NCI-H1694 (cell line): ENCODE measurements at places on chromosomes 1 and 21.
A peak's percentile ranks its signal among the peaks of the same experiment; 100 is the strongest.

- DNase-seq: peak; percentile 13
Observed at GRCh38 chr1:234272656-234273312, 100.5 kb upstream of the COA6 start.

GRCh38 chr1:212489284-212489859 lies 56.7 kb downstream of the NENF start:
- no peak for DNase-seq

DNA sequence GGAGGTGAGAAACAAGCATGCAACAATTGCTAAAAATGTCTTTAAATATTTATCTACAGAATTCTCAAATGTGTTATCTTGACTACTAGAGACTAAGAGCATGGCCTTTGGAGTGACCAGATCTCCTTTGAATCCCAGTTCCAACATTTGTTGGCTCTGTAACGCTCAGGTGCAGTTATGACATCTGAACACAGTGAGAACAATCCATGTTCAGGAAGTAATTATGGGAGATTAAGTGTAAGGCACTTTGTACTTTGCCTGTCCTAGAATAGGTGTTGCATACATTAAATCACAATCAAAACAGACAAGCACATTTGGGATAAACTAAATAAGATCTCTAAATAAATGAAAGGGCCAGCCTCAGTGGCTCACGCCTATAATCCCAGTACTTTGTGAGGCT lies 454.5 kb downstream of the SMYD3 start:
- DNase-seq: no peak

DNA sequence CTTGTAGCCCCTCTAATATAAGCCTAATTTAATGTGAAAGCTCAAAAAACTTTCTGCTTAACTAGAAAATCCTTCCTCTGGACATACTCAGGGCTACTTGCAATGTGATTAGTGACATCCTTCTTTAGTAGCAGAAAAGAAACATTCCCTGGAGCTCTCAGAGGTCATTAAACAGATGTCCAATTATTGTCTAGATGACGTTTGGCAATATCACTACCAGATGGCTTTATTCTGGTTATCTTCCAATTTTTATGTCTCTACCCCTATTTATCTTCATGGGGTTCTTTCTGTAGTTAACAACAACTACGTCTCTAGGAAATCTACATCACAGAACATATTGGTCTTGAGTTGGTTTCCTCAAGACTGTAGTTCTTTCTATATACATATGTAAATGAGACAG lies 44.2 kb downstream of the CTH start:
- DNase-seq: no peak

DNA sequence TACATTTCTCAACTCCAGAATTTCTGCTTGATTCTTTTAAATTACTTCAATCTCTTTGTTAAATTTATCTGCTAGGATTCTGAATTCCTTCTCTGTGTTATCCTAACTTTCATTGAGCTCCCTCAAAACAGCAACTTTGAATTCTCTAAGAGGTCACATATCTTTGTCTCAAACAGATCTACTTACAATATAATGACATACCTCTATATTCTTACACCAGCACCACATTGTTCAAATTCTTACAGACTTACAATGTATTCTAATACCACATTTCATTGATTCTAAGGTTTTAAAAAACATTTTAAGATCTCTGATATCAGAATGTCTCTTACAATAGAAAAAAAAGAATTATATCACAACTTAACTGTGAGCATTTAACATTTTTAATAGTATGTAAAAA lies 77.4 kb downstream of the DIRAS3 start:
- no peak for DNase-seq

DNA sequence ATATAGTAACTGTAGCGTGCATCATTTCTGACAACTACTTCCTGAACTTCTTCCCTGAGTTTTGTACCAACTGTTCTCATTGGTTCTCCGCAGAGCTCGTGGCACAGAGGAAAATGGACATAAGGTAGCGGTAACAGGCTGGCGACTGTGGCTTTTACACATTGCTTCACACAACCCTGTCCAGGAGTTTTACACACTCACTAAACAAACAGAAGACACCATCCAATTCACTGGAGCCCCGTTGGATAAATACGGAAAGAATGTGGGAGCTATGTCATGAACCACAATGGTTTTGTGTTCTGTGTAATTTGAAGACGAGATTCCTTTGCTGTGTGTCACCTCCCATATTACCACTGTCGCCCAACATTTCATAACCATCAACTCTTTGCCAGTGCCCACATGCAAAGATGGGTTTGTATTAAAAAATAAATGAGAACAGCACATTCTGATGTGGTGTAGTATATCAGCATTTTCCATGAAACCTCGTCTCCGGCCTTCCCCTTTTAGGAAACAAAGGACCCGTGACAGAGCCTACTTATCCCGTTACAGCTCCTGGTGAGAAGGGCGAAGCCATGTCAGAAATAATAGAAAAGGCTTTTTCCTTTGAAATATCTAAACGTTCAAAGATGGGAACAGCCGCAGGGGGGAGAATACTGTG lies 47.4 kb upstream of the ENAH start:
- DNase-seq: no peak

DNA sequence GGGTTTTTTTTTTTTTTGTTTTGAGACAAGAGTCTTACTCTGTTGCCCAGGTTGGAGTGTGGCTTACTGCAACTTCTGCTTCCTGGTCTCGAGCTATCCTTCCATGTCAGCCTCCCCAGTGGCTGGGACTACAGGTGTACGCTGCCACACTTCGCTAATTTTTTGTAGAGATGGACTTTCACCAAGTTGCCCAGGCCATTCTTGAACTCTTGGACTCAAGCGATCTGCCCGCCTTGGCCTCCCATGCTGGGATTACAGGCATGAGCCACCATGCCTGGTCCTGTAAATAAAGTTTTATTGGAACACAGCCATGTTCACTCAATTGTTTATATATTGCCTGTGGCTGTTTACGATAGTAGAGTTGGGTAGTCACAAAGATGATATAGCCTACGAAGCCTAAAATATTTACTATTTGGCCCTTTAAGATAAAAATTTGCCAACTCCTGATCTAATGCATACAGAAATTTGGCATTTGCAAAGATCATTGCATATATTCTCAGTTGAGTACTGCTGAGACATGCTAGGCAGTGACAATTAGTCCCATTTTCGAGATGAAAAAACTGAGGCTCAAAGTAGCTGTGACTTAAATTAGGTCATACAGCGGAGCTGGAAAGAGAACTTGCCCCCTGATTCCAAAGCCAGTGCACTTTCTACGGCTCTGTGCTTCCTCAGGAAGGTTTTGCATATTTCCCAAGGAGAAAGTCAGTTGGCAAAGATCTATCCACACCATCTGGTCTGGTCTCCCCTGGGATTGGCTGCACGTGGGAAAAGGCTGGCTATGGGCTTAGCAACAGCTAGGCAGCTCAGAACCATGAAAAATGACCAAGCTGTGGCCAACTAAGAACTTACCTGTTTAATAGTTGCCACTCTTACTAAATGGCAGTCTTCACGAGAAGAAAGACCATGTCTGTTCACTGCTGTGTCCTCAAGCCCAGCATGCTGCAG lies 19.4 kb downstream of the MECR start:
- DNase-seq: peak; percentile 9

- DNase-seq: no peak
Observed at GRCh38 chr1:188584119-188584518, 1755.4 kb downstream of the PLA2G4A start.

- DNase-seq: no peak
Observed at GRCh38 chr1:156151093-156151688, 2.2 kb upstream of the SEMA4A start.

DNA sequence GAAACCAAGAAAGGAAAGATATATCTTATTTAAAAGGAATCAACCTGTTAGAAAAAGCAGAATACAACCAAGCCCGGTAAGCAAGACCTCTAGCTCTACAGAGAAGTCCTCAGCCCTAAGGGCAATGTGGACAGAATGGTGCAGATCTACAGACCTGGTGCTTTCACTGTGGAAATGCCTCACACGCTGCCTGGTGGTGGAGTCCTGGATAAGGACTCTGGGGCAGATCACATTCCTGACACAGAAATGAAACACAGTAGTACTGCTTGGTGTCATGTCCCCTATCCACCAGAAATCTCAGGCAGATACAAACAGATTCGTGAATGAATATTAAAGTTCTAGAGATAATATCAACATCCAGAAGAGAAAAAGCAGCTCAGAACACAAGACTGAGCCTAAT lies 6.8 kb downstream of the CNN3 start:
- DNase-seq: no peak

DNA sequence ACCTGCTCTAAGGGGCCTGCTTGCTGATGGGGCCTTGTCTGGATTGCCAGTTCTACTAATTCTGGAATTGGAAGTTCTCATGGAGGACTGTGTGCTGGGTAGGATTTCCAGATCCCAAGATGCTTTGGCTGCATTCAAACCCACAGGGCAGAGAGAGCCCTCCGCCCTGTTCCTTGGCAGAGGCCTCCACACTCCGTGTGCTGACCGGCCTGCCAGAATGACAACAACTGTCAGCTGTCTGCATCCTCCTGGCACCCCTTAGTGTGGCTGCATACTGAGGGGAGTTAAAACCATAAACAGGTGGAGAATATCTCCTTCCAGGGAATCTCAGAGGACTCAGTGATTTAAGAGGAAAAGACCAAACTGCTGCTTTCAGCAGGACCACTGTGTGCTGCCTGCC lies 60.7 kb downstream of the ADARB1 start:
- DNase-seq: no peak

DNA sequence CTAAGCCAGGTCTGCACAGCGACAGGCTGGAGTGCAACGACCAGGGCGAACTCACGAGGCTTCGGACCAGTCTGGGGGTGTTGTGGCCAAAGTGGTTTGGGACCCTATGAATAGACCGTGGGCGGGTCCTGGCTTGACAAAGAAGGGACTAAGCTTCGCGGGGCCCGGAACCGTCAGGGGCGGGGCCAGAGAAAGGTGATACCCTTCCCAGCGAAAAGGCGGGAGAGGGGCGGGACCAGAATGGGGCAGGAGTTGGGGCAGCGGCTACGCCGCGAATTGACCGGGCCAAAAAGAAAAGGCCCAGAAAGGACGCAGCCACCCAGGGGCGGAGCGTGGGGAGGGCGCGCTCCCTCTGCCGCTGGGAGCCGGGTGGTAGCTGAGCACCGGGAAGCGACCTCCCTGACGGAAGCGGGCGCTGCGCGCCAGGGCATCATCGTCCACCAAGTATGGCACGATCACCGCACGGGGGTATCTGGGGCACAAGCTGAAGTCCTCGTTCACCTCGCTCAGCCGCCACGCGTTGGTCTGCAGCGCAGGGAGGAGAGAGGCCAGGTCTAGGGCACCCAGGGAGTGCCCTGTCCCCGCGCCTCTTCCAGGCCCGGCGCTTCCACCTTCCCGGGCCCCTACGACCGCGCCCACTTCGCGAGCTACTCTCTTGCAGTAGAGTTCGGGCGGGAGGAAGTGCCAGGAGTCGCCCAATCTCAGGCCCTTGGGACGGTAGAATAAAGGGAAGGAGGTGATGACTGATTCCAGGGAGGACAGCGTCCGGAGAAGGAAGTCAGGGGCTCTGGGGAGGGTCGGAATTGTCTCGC lies 6.7 kb upstream of the FAM167B start:
- peak; percentile 26 for DNase-seq

DNA sequence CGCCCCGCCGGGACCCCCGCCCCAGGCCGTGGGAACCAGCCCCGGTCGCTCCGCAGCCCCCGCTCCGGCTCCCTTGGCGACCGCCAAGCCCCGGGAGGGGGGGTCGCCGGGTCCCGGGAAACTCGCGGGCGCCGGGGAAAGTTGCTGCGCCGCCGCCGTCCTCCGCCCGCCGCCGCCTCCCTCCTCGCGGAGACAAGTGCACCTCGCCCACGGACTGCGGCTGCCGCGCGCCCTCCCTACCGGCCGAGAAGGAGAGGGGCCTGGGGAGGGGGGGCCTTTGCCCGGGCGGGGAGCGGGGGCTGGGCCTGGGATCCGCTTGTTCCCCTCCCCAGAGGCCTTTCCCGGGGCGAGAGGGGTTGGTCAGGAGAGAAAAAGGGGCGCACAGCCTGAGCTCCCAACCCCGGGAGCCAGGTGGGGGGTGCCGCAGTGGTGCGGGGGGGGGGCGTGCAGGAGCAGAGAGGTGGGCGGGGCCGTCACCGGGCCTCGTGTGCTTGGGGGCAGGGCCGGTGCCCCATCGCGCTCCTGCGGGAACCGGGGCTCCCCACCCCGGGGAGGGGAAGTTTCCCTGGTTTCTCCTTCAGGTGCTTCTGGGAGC lies 592 bp downstream of the AGRN start:
- DNase-seq: no peak

GRCh38 chr1:201448990-201449389 lies 20.0 kb downstream of the PHLDA3 start:
- no peak for DNase-seq

- DNase-seq: no peak
Observed at GRCh38 chr1:65722461-65722860, 70.2 kb upstream of the PDE4B start.

GRCh38 chr1:212607913-212608391 lies 609 bp upstream of the ATF3 start:
- no peak for DNase-seq
